ENCODE measurements at places on chromosomes 13 and 19. TPM values are rescaled to one million over a fixed set of nuclear protein-coding genes. Genes with fewer than 3 reads are reported as not detected.

DNA sequence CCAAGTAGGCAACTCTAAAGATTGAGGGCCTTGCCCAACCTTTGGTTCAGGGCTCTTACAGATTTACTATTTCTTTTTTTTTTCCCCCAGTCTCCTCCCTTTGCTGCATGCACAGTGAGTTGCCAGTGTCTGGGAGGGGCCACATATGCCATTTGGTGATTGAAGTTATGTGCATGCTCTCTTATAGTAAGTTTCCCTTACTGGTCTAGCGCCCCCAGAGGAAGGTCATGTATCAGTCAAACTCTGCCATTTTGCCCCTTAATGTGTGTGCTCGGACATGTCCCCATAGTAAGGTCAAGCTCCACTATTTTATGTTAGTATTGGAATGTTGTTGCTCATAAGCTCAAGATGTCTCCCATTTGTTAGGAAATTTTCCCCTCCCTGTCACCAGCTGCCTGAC is 1138.0 kb upstream of the SLC10A2 start:
- H3K4me1 ChIP-seq: no peaks in the 10 kb centered on the region
- H3K27me3 ChIP-seq: no peaks in the 10 kb centered on the region
- H3K4me3 ChIP-seq: no peak overlapping the region
- no peak for DNase-seq
- no peaks in the 10 kb centered on the region for H3K36me3 ChIP-seq
- H3K27ac ChIP-seq: no peak overlapping the region

- H3K4me1 ChIP-seq: peaks cover 64% of the 10 kb centered on the region
- H3K27me3 ChIP-seq: no peaks in the 10 kb centered on the region
- DNase-seq: no peak
- no peak overlapping the region for H3K27ac ChIP-seq
- no peak overlapping the region for H3K4me3 ChIP-seq
These were observed 1.6 kb upstream of the CLEC11A start for GRCh38 chr19:50721441-50722137.

- no peak overlapping the region for H3K27ac ChIP-seq
- no peaks in the 10 kb centered on the region for H3K4me1 ChIP-seq
- no peak overlapping the region for H3K4me3 ChIP-seq
- no peaks in the 10 kb centered on the region for H3K36me3 ChIP-seq
These were observed 45.4 kb downstream of the TPT1 start for GRCh38 chr13:45295536-45295935.

DNA sequence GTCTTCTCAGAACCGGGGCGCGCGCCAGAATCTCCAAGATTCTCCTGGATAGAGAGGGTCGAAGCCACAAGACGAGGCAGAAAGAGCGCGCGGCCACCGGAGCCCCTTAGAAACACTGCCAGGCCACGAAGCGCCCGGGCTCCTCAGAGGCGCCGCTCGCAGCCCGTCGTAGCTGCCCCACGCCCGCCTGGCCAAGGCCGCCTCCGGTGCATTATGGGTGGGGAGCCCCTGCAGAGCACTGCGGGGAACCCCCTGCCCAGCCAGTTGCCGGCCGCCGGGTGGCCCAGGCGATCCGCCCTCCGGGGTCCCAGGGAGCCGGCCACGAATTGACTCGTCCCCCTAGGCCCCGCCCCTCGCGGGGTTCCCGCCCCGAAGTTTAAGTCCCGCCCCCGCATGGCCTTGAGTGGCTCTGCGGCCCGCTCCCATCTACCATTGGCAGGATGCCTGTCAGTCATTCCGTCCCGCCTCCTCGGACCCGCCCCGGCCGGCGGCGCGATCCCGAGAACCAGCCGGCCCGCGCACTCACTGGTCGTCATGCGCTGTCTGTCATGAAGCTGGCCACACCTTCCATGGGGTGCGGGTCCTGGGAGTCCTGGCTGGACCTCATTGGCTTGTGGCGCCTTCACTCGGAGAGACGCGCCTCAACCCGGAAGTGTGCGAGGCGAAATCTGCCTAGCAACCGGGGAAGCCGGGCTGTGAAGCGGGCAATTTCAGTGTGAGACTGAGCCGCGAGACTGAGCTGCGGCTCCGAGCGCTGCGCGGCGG is 20.2 kb upstream of the GATAD2A start:
- DNase-seq: peak; percentile 98
- H3K27ac ChIP-seq: peak overlapping the region; percentile 71
- no peaks in the 10 kb centered on the region for H3K27me3 ChIP-seq
- H3K36me3 ChIP-seq: no peaks in the 10 kb centered on the region
- H3K4me1 ChIP-seq: peaks cover 32% of the 10 kb centered on the region

DNA sequence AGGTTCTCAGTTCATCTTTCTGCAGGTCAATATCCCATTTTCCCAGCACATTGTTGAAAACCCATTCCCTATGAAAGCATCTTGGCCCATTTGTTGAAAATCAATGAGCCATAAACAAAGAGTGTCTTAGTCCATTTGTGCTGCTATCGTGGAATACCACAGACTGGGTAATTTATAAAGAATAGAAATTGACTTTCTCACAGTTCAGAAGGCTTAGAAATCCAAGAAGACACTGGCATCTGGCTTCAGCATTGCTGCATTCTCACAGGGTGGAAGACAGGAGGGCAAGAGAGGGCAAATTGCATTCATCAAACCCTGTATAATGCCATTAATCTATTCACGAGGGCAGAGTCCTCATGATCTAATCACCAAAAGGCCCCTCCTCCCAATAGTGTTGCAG is 34.1 kb downstream of the ZNF823 start:
- no peak overlapping the region for H3K4me3 ChIP-seq
- H3K36me3 ChIP-seq: no peaks in the 10 kb centered on the region
- peaks cover 4% of the 10 kb centered on the region for H3K4me1 ChIP-seq
- peak; percentile 76 for DNase-seq

The CA11 gene
- total RNA-seq: 13.3 TPM

DNA sequence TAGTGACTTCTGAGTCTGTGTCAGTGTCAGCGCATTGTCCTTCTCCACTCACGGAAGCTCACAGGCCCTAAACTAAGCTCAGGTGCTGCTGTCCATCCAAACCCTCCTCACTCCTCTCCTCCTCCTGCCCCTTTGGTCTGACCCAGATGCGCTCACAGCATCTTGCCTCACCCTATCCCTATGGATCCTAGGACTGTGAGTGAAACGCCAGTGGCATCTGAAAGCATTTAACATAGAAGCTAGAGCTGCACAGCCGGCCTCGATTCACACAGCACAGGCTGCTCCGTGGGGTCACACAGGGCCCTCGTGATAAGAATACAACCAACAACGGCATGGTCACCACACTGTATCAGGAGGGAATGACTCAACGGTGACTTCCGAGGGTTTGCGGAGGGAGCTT is 149.1 kb upstream of the SPACA7 start:
- no peaks in the 10 kb centered on the region for H3K27me3 ChIP-seq
- H3K27ac ChIP-seq: no peak overlapping the region
- DNase-seq: no peak
- no peak overlapping the region for H3K4me3 ChIP-seq

DNA sequence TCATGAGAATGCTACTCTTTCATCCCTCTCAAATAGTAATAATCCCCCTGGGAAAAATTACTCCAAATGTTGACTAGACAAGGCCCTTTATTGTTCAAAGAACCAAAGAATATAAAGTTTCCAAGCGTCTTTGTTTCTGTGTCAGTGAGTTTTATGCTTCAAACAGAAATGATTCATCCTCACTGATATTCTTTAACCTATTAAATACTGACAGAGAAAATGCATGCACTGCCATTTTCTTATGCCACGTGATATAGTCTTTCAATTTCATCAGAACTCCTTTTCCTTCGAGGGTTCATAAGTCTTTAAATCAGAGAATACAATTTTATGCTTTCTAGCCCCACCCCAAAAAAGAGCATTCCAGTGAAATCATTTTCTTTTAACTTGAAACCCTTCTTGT is 211.6 kb downstream of the SHISA2 start:
- H3K4me1 ChIP-seq: no peaks in the 10 kb centered on the region
- no peak overlapping the region for H3K27ac ChIP-seq
- no peaks in the 10 kb centered on the region for H3K27me3 ChIP-seq
- no peak for DNase-seq
- no peak overlapping the region for H3K4me3 ChIP-seq
- H3K36me3 ChIP-seq: no peaks in the 10 kb centered on the region

DNA sequence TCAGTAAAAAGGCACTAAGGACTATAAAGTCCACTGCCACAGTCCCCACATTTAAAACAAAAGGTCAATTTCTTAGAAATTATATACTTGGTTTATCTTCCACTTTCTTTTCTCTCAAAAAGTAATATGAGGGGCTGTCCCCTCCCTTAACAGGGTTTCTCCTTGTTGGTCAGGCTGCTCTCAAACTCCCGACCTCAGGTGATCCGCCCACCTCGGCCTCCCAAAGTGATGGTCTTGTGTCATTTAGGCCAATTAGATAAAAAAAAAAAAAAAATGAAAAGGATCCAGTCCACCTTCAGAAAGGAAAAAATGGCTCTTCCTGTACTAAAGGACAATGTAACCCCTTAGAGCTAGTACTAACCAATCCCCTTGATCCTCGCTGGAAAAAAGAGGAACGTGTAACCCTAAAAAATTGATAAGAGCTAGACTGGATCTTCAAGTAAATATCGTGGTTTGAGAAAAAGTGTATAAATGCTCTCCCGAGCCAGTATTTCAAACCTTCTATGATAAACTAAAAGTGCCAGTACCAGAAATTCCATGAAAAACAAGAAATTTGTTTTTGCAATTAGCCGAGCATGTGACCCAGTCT is 9.0 kb upstream of the CD70 start:
- H3K4me1 ChIP-seq: no peaks in the 10 kb centered on the region
- DNase-seq: no peak
- no peak overlapping the region for H3K4me3 ChIP-seq
- H3K27ac ChIP-seq: no peak overlapping the region
- H3K27me3 ChIP-seq: no peaks in the 10 kb centered on the region
- no peaks in the 10 kb centered on the region for H3K36me3 ChIP-seq

The GMIP gene
- 5.2 TPM for total RNA-seq

GRCh38 chr13:91544723-91545122 is 146.3 kb downstream of the GPC5 start:
- no peaks in the 10 kb centered on the region for H3K4me1 ChIP-seq
- H3K27ac ChIP-seq: no peak overlapping the region
- H3K27me3 ChIP-seq: no peaks in the 10 kb centered on the region
- no peaks in the 10 kb centered on the region for H3K36me3 ChIP-seq
- DNase-seq: no peak
- no peak overlapping the region for H3K4me3 ChIP-seq

DNA sequence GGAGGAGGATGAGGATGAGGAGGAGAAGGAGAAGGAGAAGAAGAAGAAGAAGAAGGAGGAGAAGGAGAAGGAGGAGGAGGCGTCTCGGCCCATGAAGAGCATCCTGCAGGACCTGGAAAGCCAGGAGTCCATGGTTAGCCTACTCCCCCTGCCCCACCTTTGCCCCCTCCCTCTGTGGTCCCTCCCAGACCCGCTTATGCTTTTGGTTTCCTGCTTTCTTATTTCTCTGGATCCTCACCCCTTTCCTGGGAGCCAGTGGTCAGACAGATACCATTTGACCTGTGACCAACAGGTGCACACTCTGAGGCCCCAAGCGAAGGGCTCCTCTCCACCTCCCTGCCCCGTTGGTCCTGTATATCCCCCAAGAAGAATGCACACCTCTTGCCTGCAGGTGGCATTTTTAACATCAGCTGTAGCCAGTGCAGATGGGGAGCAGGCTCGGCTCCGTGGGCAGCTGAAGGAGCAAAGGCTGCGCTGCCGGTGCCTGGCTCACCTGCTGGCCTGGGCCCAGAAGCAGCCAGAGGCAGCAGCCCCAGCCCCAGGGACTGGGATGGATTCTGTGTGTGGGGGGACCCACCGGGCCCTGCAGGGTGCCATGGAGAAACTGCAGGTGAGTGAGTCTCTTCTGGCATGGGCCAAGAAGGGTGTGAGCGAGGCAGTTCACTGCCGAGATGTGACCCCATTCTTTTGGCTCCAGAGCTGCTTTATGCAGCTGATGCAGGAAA is 32.1 kb upstream of the ZNF492 start:
- no peaks in the 10 kb centered on the region for H3K27me3 ChIP-seq
- no peak overlapping the region for H3K27ac ChIP-seq
- no peaks in the 10 kb centered on the region for H3K4me1 ChIP-seq
- H3K36me3 ChIP-seq: no peaks in the 10 kb centered on the region
- no peak overlapping the region for H3K4me3 ChIP-seq
- DNase-seq: no peak

DNA sequence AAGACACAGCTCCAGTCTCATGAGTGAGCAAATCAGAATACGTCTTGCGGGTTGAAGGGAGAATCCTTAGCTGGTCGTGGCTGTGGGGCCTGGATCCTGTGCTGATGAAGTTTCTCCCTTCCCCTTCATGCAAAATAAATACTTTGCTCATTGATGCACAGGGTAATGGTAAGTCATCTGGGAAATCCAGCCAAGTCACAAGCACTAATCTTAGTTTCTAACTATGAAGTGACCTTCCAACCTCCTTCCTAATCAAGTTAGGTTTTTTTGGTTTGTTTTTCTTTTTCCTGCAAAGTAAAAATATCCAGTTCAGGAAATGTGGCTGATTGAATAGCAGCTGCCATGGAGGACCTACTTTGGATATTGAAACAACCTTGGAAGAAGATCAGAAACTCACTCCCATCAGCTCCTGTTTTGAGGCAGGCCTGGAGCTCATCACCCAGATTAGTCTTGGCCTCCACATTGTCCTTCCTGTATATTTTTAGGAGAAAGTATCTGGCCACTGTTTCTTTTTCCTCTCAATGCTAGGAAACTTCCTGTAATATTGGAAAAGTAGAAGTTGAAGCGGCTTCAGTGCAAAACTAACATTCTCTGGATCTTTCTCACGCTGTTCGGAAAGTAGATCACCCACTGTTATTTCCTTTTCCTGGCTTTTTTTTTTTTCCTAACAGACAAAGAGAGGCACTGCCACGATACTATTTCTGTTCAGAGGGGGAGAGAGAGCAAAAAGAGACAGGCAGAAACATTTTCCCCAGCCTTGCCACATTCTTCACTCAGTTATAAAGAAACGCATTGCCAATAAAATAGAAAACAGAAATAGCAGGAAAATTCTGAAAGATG is 12.3 kb upstream of the ARL11 start:
- no peaks in the 10 kb centered on the region for H3K27me3 ChIP-seq
- peak overlapping the region; percentile 43 for H3K27ac ChIP-seq
- no peak overlapping the region for H3K4me3 ChIP-seq
- peaks cover 4% of the 10 kb centered on the region for H3K4me1 ChIP-seq

The SULT2B1 gene
- 0.39 TPM for total RNA-seq

DNA sequence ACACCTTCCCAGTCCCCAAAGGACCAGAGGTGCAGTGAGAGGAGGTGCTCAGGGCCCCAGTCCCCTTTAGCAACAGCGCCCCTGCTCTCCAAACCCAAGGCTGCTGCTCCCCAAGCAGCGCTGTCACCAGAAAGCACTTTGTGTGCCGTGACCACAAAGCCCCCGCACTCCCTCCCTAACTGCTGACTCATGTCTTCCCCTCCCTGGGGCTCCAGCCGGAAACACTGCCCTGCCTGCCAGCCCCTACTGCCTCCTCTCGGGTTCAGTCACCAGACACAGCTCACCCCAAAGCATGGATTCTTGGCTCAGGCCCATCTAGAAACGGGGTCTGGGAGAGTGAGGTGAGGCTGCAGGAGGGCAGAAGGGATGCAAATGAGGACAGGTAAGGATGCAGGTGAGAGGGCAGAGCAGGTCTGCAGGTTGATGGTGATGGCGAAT is 4.9 kb upstream of the TNFSF14 start:
- H3K36me3 ChIP-seq: no peaks in the 10 kb centered on the region
- DNase-seq: no peak
- no peaks in the 10 kb centered on the region for H3K4me1 ChIP-seq
- no peak overlapping the region for H3K4me3 ChIP-seq
- no peak overlapping the region for H3K27ac ChIP-seq

GRCh38 chr13:74032325-74032724 is 101.9 kb downstream of the KLF12 start:
- no peaks in the 10 kb centered on the region for H3K4me1 ChIP-seq
- DNase-seq: no peak
- H3K27ac ChIP-seq: no peak overlapping the region
- no peaks in the 10 kb centered on the region for H3K27me3 ChIP-seq
- no peak overlapping the region for H3K4me3 ChIP-seq

The IL11 gene
- total RNA-seq: 0.22 TPM

The KCTD15 gene
- 51.1 TPM for total RNA-seq

The ALOX5AP gene
- total RNA-seq: 9.6 TPM
